ENCODE measurements at places on chromosomes 16 and 17. TPM values are rescaled to one million over a fixed set of nuclear protein-coding genes. Genes with fewer than 3 reads are reported as not detected.

Gene ETV4
- 2.1 TPM for total RNA-seq

- no peak for DNase-seq
Observed at GRCh38 chr17:13725288-13725990, 123.7 kb upstream of the HS3ST3A1 start.

DNA sequence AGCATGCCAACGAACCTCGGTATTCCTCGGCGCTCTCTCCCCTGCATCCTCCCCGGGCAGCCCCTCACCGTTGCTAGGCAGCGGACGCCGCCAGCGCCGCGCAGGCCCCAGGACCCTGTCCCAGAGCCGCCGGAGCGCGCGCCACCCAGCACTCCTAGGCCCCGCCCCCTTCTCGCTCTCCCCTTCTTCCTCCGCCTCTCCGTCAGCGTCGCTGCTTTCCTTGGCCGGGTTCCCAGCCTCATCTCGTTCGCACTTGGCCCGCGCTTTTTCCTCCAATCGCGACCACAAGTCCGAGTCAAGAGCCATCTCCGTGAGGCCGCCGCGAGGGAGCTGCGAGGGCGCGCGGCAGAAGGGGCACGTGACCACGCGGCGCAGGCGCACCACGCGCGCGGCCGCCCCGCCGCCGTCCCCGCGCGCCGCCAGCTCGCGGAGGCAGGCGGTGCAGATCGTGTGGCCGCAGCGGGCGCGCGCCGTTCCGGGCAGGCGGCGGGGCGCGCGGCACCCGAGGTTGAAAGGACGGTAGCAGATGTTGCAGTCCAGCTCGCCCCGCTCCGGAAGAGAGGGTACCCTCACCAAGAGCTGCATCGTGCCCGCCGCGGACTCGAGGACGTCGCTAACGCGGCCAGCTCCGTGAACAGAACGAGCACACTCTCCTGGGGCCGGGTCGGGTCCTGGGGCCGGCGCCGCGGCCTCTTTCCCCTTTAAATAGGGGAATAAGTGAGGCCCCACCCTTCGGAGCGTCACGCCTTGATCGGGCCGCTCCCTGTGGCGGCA lies at the start of gene RNF227:
RNF227 (minus strand) TSS at position 679 of the 774 bp plus-strand sequence; CDS start at position 585, 94 bp downstream.
- peak; percentile 93 for DNase-seq

Gene TEKT1
- total RNA-seq = not detected
